ENCODE measurements at places on chromosomes 4 and X.

DNA sequence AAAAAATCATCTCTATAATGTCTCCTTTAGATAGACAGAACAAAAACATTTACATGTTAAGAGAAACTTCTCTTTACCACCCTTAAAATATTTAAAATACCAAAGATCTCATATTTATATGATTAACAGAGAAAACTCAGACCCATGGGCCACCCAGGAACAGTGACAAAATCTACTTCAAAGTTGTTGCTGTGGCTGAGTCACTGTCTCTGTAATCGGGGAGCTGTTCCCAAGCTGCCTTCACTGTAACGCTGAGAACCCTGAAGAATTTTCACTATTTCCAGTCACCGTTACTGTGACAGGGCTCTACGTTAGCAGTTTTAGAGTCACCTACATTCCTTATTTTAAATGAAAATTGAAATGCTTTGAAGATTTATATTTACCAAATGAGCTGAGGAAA is 9.0 kb upstream of the DAPP1 start:
- no peak for DNase-seq

DNA sequence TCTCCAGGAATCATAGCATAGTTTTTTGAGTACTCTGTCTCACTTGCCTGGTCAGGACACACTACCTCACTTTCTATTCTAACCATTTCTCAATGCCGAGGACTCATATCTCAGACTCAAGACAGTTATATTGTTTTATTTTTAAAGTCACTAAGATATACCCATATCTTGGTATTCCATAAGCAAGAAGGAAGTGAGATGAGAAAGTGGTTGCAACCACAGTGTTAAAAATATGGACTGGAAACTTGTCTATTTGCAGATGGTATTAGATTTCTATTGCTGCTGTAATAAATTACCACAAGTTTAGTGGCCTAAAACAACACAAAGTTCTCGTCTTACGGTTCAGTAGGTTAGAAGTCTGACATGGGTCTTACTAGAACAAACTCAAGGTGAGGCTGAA is 344.8 kb upstream of the MAGEB2 start:
- DNase-seq: no peak

DNA sequence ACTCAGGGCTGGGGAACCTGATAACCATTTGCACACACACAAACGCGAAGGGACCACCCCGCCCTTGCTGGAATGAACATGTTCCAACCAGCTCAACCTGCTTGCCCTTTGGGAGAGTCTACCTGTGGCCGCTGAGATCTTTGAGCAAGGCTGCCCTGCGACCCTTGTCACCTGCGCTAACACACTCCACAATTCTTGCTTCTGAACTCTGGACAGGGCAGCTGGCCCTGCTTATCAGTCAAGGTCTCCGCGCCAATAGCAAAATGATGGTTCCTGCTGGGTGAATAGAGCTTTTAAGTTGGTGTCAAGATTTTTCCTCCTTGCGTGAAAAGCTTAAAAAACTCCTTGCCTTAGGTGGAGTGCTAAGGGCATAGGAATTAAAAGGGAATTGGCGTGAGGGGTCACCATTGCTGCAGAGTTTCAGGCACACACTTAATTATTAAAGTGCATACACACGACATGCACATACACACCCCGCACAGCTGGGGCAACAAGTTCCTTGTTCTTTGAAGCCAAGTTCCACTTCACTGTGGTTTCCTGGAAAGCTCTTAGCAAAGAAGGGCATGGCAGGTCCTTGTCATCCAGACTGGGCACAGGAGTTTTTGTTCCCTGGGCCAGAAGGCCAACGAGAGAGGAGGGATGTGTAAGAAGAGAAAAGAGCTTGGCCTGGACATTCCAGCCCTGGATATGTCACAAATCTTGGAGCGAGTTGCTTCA is 207.7 kb downstream of the STIM2 start:
- DNase-seq: no peak

DNA sequence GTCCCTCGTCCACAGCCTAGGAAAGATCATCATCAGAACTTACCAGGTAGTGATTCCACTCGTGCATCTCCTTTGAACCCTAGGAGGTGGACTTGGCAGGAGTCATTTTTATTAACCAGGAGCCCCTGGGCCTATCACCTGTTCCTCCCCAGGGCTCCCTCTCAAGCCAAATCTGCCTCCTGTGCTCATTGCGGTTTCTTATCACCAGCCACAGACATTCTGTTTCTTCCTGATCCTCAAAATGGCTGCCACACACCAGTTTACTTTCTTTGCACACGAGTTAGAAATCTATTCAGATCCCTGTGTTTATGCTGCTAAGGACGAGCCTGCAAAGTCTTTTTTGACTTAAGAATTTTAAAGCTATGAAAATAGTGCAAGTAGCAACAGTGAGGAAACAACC is 354.5 kb upstream of the BOD1L1 start:
- DNase-seq: no peak

- DNase-seq: no peak
Measured at GRCh38 chrX:123425904-123426303, 241.8 kb downstream of the GRIA3 start.

GRCh38 chrX:67587946-67588624 is 44.3 kb downstream of the AR start:
- DNase-seq: no peak

- no peak for DNase-seq
Measured at GRCh38 chr4:1523033-1523432, 116.8 kb upstream of the NKX1-1 start.

- no peak for DNase-seq
Measured at GRCh38 chr4:184889666-184890335, 64.0 kb upstream of the ACSL1 start.

DNA sequence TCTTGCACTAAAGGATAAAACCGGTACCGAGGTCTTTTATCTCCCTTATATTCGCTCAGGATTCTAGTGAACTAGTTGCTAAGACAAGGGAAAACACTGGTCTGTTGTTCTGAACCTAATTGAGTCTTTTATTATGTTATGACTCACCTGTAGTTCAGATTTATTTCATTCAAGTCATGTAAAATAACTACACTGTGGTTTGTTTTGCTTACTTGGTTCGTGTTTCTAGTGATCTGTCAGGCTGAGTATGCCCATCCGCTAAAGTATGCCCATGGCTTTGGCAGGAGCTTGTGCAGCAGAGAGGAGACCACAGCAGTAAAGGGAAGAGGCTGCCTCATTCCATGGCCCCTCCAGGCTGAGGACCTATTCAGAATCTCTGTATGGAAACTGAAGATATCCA is 126.1 kb downstream of the AFF1 start:
- DNase-seq: no peak

DNA sequence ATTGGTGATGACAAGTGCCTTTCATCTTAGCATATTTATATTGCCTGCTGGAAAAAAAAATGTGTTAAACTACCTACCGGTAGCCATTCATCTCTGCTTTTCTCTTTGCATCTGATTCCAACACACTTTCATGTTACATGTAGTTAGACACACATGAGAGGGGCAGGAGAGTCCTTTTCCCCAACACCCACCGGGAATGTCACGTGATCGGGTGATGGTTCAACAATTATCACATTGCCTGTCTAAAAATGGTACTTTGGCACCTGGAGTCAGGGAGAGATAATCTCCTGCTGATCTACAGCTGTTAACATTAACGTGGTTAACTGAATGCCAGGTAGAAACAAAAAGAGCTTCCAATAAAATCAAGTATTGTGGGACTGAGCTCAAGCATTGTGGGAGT is 19.6 kb upstream of the PBDC1 start:
- DNase-seq: no peak

GRCh38 chr4:77263247-77263646 is 106.2 kb downstream of the CCNG2 start:
- no peak for DNase-seq

DNA sequence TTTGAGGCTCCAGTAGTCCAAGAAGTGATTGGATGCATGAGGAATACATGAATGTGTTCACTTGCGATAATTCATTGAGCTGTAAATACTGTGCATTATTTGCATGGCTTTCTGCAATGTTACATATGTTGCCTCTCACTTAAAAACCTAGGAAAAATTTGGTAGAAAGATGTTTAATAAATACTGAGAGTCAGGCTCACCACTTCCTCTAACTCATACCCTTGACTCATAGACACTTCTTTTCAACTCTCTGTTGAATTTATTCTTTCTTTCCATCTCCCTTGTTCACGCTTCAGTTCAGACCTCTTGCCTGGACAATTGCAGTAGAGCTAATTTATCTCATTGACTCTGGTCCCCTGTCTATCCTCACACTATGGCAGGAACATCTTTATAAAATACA is 35.8 kb upstream of the LEF1 start:
- DNase-seq: no peak

- no peak for DNase-seq
Measured at GRCh38 chrX:72358313-72358712, 52.6 kb upstream of the CITED1 start.

DNA sequence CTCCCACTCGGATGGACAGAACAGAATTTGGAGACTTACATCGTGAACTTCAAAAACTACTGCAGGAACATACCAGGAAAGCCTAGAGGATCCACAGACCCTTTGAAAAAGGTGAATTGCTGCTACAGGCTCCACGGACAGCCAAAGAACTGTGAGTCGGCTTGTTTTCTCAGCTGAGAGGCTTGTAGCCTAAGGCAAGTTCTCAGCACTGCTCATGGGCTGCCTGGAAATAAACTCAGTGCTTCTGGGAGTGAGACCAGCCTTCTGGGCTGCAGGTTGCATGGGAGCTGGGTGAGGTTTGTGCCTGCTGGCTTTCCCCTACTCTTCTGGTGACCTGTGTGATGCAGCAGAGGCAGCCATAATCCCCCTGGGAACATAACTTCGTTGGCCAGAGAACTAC is 1397.6 kb downstream of the FAM133A start:
- no peak for DNase-seq

- no peak for DNase-seq
Measured at GRCh38 chrX:71515038-71515396, 17.9 kb upstream of the OGT start.

GRCh38 chr4:70787496-70787895 is 52.2 kb downstream of the GRSF1 start:
- DNase-seq: no peak

- peak; percentile 26 for DNase-seq
Measured at GRCh38 chr4:134762053-134762452, 560.5 kb upstream of the PABPC4L start.

GRCh38 chrX:150211988-150212387 is 151.1 kb upstream of the MAMLD1 start:
- no peak for DNase-seq

- DNase-seq: no peak
Measured at GRCh38 chr4:103423261-103423660, 225.1 kb upstream of the CENPE start.

GRCh38 chr4:54614149-54614548 is 43.6 kb upstream of the KIT start:
- DNase-seq: no peak

DNA sequence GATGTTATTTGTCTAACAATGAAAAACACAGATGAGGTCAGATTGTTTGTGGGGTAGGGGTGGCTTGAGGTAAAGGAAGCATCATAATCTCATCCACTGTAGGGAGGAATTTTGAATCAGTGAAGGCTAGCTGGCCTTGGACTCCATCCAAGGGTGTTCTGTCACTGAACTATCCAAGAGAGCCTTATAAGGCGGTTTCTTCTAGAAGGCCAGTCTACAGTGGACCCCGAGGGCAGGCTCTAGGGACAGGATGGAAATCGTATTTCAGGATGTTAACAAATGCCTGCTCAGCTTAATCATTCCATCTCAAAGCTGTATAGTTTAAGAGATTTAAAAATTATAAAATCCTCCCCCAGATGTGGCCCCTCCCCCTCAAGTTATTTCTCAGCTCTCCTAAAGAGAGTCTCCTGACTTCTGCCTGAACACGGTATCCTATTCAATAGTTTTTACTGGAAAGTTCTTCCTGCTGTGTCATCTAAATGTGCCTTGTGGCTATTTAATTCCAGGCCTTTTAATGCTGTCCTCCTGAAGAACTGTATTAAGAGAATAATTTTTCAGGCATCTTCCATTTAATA is 8.0 kb downstream of the IGFBP7 start:
- no peak for DNase-seq

GRCh38 chr4:116860891-116861290 is 224.5 kb downstream of the TRAM1L1 start:
- no peak for DNase-seq

DNA sequence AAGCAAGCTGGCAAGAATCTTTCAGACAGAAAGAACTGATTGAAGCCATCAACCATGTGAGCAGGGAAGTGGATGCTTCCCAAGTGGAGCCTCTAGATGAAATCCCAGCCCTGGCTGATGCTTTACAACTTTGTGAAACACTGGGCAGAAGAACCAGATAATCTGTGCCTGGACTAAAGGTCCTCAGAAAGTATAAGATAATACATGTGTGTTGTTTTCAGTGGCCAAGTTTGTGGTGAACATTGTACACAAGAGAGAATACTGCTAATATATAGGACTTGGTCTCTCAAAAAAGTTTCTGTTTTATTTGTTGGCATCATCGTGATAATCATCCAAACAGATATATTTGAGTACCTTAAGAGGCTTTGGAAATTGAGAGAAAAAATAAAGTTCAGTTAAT is 1367.8 kb upstream of the IGFBP7 start:
- no peak for DNase-seq

DNA sequence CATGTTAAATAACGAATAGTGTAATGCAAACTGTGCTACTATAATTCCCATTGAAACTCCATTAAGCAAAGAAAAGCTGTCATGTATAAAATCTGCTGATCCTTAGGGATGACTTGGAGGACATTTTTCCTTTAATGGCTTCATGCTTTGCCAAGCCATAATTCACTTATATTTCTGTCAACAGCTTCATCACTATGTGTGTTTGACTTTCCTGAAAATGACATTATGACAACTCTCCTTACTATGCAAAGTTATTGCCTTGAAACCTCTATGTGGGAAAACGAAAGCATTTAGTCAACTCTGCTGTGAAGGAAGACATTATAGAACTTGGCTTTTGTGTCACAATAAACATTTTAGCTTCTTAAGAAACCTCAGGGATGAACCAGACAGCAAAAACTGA is 210.5 kb downstream of the GRXCR1 start:
- DNase-seq: no peak

DNA sequence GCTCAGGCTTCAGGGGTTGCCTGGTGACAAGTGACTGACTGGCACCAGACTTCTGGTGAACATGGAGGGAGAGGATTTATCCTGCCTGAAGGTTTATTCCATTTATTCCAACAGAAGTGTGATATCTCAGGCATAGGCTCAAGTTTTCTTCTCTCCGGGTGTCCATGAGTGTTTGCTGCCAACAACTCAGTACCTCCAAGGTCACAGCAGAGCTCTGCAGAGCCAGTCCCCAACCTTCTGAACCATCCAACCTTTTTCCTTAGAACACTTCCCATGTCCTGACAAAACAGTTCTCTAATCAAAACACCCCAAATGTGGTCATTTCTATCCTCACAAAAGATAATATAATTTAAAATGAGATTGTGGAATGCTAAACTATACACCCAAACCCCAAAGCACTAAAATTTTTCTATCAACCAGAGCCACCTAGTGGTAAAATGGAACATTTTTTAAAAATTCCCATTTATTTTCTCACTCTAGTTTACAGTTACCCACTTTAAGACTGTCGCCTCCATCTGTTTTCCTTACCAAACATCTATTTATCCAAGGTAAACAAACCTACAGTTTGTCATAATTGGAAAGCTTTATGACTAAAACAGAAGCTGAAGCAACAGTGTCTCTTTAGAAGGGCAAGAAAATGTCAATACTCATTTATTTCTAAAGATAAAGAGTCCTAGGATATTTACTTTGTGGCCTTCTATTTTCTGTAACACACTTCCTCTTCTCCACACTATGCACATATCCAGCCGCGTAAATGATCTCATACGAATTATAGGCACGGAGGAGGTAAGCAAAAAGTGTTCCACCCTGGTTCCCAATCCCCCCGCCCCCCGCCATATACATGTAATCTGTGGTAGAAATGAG is 39.5 kb downstream of the TMEM154 start:
- DNase-seq: peak; percentile 41

GRCh38 chr4:16750882-16751642 is 147.4 kb downstream of the LDB2 start:
- no peak for DNase-seq

Measured in D341Med (cell line).